ENCODE measurements at places on chromosomes 7 and 10. TPM values are rescaled to one million over a fixed set of nuclear protein-coding genes. Genes with fewer than 3 reads are reported as not detected.

The ATXN7L1 gene
- total RNA-seq = 2.8 TPM

The CPVL gene
- not detected for total RNA-seq

The SUV39H2 gene
- 37.7 TPM for total RNA-seq

The NKX1-2 gene
- not detected for total RNA-seq

The PDK4 gene
- total RNA-seq = 13.2 TPM

The LRRN3 gene
- total RNA-seq = not detected

The SPDYE1 gene
- total RNA-seq = not detected

The ANKRD1 gene
- 1,189 TPM for total RNA-seq

The TMEM120A gene
- 33.8 TPM for total RNA-seq

The FAM131B gene
- 1.2 TPM for total RNA-seq

The LRIT1 gene
- not detected for total RNA-seq

The CEP55 gene
- 92.2 TPM for total RNA-seq

The IFIT2 gene
- total RNA-seq = 2.2 TPM

The PTF1A gene
- not detected for total RNA-seq

The SLC18A3 gene
- total RNA-seq = not detected

The ACHE gene
- 0.81 TPM for total RNA-seq

The AP3M1 gene
- 44.1 TPM for total RNA-seq

The GIMAP5 gene
- total RNA-seq = 4.4 TPM

The PRF1 gene
- total RNA-seq = not detected

The CLDN4 gene
- total RNA-seq = 0.07 TPM

The PUS7 gene
- total RNA-seq = 37.9 TPM

The SPDYE8 gene
- not detected for total RNA-seq

The CRYGN gene
- not detected for total RNA-seq

All from pulmonary artery endothelial cell (primary cell).